ENCODE measurements at places on chromosomes 4 and X. TPM values are rescaled to one million over a fixed set of nuclear protein-coding genes. Genes with fewer than 3 reads are reported as not detected.

Gene MAGEE1
- 2.6 TPM for total RNA-seq

Gene NAP1L3
- 0.98 TPM for total RNA-seq

Gene RTL3
- total RNA-seq: 1.6 TPM

GRCh38 chrX:47815901-47816845 is 20.5 kb upstream of the ZNF81 start:
- no peaks in the 10 kb centered on the region for H3K27me3 ChIP-seq
- no peak for DNase-seq
- no peaks in the 10 kb centered on the region for H3K4me1 ChIP-seq
- no peak overlapping the region for H3K27ac ChIP-seq

DNA sequence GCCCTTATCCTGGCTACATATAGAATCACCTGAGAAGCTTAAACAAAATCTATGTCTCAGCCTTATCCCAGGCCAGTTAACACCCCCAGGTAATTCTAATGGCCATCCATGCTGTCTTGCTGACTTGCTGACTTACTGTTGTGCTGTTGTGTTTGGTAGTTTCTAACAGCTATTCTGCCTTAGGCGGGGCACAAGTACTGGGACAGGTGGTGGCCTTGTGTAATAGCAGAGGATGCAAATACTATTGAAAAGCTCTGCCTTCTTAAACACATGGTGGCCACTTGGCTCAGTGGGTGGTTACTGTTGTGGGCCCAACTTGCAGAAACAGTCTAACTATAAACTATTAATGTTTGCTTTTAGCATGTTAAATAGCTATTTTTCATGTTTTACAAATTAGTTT is 56.2 kb downstream of the CDS1 start:
- H3K36me3 ChIP-seq: no peaks in the 10 kb centered on the region
- no peak for DNase-seq
- no peaks in the 10 kb centered on the region for H3K27me3 ChIP-seq

GRCh38 chr4:1099270-1099669 is 14.1 kb downstream of the RNF212 start:
- no peaks in the 10 kb centered on the region for H3K27me3 ChIP-seq
- H3K4me3 ChIP-seq: no peak overlapping the region
- no peaks in the 10 kb centered on the region for H3K4me1 ChIP-seq
- no peak overlapping the region for H3K27ac ChIP-seq
- no peaks in the 10 kb centered on the region for H3K36me3 ChIP-seq

- H3K4me1 ChIP-seq: no peaks in the 10 kb centered on the region
- no peak overlapping the region for H3K4me3 ChIP-seq
- no peak for DNase-seq
- H3K36me3 ChIP-seq: no peaks in the 10 kb centered on the region
- H3K27ac ChIP-seq: no peak overlapping the region
- no peaks in the 10 kb centered on the region for H3K27me3 ChIP-seq
These were observed 4.1 kb downstream of the PRIMPOL start for GRCh38 chr4:184653650-184654049.

Data from breast epithelium (tissue), 4 donors.